ENCODE measurements at places on chromosomes 4 and X.

DNA sequence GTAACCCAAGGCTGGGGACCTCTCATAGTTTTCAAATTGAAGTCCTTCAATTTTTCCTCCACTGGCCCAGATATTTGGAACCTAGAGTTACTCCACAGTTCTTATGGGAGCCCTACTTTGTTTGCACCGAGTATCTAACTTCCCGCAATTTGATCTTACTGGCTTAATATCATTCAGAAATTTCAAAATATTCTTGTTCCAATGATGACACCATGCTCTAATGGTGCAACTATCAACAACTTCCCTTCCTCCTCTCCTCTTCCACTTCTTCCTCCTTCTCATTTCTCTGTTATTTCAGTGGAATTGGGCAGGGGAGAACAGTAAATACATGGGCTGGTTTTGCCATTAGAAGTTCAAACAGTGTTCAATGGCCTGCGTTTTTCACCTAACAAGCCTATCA is 20.2 kb downstream of the PDCL2 start:
- no peak for DNase-seq

- DNase-seq: no peak
Observed at GRCh38 chr4:122378711-122379110, at the start of gene ADAD1. Gene ADAD1, plus strand, starts transcription at chr4:122379011. Its CDS starts 1,059 bp downstream, at chr4:122380070.

DNA sequence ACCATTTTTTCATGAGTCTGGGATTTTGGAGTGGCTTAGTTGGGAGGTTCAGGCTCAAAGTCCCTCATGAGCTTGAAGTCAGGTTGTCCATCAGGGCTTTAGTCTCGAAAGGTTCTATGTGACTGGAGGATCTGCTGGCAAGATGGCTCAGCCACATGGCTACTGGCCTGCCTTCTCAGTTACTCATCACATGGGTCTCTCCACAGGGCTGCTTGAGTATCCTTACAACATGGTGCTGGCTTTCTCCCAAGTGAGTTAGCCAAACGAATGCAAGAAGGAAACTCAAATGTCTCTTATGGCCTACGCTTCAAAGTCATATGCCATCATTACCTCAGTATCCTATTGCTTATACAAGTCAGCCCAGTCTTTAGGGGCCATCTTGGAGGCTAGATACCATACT is 106.3 kb upstream of the VCX3B start:
- no peak for DNase-seq

DNA sequence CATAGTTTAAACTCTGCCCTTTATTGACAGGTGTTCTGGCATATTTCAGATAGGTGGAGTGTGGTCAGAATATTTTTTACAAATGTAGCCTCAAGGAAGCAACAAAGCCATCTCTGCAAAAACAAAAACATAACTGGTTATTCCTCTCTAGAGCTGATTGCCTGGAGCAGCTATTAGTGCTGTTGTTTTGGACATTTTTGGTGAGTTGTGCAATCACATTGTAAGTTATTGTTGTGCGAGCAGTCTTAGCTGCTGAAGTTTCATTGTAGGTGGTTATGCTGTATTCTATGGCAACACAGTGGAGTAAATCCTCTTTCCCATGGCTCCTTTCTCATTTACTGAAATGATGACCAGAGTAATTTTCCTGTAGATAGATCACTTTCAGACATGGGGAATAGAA is 1413.0 kb downstream of the PCDH7 start:
- no peak for DNase-seq

DNA sequence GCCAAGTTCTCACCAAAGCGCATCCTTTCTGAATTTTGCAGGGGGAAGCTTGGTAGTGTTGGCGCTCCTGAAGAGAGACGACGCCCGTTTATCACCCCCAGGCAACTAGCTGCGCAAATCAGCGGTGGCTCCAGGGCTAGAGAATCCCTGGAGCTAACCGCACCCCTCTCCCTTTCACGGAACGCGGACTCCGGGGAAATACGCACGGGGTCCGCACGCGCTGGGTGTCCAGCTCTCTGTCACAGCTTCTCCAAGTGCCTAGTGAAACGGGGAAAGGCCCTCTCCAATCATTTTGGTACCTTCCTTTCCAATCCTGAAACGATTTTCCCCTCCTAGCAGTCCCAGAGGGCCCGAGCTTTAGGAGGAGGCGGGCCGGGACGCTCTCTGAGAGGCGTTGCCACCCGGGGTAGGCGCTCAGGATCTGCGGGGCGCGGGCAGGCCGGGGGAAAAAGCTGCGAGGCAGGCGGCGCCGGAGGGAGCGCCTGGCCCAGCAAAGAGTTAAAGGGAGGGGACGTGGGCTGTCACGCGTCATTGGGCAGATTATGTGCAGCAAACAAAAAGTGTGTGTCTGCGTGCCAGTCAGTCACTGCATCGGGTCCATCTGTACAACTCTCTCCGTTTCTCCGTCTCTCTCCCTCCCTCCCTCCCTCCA is at the start of gene PRDM8:
TSS of gene PRDM8 (plus strand) at position 582 of the 652 bp plus-strand sequence. CDS start 2,578 bp downstream, outside the sequence.
- no peak for DNase-seq

Measured in GM04504 (cell line).